ENCODE measurements at places on chromosomes 1 and 21.

GRCh38 chr1:169202791-169203665 lies 96.5 kb downstream of the ATP1B1 start:
- no peak for DNase-seq

DNA sequence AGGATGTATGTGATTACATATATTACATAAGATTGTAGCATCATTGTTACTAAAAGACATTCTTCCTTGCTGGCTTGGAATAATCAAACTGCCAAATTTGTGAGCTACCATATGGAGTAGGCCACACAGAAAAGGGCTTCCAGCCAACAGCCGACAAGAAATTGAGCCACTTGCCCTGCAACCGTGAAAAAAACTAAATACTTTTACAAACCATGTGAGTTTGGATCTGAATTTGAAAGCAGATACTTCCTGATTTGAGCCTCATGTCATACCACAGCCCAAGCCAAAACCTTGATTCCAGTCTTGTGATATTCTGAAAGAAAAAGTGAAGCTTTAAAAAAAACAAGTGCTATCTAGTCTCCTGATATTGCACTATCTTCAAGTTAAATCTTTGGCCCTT lies 55.6 kb upstream of the PRMT6 start:
- DNase-seq = no peak

- DNase-seq = peak; percentile 16
Measured at GRCh38 chr21:16473988-16474387, 744.2 kb downstream of the USP25 start.

DNA sequence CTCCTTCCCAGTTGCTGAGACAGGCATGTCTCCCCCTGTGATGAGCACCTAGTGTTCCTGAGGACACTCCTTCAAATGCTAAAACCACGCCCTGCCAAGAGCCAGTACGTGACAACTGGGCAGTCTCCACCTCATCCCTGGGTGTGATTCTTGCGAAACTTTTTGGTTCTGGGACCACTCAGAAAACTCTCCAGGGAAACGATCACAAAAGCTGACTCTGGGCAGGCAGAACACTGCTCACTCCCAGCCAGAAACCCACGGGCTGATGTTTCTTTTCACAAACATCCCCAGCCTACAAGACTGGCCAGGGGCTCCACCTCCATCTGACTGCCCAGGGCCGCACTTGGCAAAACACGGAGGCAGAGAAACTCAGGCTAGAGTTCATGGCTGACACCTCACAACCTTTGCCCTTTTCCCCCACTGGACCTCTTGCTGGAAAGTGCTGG lies 24.4 kb downstream of the DHRS3 start:
- DNase-seq = peak; percentile 70

GRCh38 chr1:77857552-77857951 lies 30.9 kb upstream of the NEXN start:
- peak; percentile 52 for DNase-seq

DNA sequence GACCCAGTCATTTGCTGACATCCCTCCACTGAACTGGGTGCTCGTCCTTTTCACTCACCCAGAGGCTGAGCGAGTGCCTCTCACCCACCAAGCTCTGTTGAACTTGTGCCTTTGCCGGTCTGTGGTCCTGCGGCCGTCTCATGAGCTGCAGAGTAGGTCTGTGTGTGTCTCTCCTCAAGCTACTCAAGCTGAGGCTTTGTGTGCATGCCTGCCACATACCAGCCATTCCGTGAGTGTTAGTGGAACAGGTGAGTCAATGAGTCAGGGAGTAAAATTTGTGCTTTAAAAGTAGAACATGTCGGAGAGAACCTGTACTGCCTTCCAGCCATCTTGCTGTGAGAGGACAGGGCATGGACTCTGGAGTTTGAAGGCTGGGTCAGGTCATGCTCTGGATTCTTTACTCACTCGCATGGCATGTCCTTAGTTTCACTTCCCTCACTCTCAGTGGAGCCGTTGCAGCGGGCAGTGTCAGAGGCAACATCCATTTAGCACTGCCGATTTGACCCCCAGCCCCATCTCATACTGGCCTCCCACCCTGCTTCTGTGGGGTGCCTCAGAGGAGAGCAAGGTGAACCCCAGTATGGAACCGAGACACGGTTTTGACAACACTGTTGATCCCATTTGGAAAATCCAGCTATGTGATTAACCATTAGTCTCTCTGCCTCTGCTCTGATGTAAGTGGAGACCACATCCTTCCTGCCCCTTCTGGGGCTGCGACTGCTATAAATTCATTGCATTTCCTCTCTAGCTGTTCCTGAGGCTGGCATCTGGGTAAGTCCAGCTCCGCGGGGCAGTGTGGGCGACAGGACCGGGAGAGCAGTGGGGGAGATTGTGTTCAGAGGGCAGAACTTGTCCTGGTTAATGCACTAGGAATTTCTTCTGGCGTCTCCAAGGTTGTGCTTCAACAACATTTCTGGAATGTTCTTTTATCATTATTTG lies at the start of gene NLRP3:
Gene NLRP3 (plus strand): TSS at position 751 of the 939 bp plus-strand sequence. CDS start 2,628 bp downstream, outside the sequence.
- no peak for DNase-seq
